HTR-8/SVneo (cell line): ENCODE measurements at places on chromosomes 2 and 18.

GRCh38 chr2:47720036-47720435 is 62.9 kb upstream of the MSH6 start:
- no peak for DNase-seq

DNA sequence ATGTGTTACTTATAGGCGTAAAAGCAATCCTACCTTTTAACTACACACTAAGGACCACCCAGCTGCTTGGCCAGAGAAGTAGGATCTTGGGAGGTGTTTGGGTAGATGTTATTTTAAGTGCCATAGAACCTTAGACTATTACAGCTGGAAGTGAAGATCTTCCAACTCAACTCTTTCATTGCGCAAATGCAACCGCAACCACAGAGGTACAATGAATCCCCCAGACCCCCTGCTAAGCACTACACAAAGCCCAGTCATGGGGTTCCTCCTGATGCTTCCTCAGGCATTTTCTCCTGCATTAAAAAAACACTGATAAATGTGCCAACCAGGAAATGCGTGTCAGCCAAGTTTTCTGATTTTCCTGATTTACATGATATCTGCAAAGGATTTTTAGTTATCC is 246.0 kb downstream of the LRRTM1 start:
- no peak for DNase-seq

GRCh38 chr2:239756790-239757760 is 268.1 kb downstream of the NDUFA10 start:
- DNase-seq: no peak

DNA sequence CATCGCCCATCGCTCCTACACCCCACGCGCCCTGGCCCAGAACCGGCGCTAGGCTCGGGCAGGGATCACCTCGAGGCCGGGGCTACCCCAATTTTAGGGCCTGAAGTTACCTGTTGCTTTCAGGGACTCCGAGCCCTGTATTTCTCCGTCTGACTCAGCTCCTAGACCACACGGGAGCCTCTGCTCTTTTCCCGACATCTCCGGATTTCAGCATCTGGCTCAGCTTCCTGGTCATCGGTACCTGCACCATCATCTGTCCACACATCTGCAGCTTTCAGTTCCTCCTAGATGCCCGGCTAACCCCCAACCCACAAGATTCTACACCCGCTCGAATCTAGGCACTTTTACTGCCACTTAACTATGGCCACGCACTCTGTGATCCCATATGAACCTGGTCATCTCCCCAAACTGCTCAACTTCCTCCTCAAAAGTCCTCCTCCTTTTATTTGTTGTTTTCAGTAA is 12.1 kb upstream of the HMSD start:
- no peak for DNase-seq

- DNase-seq: no peak
Observed at GRCh38 chr2:240390091-240391073, 45.1 kb upstream of the GPC1 start.

- DNase-seq: no peak
Observed at GRCh38 chr2:55761024-55761423, 67.4 kb upstream of the PNPT1 start.

DNA sequence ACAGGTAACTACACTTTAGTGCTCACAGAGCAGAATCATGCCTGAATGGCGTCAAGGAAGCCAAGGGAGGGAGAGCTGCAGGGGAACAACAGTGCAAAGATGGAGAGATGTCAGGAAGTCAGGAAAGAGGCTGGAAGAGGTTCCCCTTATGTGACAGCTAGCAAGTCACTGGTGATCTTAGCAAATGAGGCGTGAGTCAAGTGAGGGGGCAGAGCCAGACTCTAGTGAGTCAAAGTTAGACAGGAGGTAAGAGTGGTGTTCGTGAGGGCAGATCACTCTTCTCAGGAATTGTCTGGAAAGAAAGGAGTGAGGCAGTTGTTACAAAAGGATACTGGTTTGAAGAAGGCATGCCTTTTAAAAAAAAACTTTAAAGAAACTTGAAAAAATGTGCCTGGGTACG is 87.1 kb downstream of the MEP1B start:
- DNase-seq: no peak

DNA sequence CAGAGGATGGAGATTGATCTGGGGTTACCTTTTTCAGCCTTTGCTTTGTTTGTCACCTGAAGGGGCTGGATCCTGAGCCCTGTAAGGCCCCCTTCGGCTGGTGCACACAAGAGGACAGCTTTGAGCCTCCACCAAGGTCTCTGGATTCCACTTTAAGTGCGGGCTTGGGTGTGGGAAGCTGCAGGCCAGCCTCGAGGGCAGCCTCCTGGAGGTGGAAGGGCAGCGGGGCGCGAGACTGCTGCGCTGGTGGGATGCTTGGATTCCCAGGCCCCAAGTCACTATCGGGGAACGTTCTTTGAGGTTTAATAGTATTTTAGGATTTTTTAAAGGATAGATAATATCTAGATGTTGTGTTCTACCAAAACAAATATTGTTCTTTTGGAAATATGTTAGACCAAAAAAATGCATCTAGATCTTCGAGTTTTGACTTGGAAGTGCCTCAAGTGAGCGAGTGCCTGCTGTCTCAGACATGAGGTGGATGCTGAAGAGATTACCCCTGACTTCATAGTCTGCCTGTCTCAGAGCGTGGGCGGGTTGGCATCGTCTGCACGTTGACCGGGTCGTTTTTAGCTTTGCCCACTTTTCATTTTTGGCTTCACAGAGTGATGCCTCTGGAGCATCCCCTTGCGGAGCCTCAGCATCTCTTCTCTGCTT is 113.8 kb downstream of the AGAP1 start:
- no peak for DNase-seq

DNA sequence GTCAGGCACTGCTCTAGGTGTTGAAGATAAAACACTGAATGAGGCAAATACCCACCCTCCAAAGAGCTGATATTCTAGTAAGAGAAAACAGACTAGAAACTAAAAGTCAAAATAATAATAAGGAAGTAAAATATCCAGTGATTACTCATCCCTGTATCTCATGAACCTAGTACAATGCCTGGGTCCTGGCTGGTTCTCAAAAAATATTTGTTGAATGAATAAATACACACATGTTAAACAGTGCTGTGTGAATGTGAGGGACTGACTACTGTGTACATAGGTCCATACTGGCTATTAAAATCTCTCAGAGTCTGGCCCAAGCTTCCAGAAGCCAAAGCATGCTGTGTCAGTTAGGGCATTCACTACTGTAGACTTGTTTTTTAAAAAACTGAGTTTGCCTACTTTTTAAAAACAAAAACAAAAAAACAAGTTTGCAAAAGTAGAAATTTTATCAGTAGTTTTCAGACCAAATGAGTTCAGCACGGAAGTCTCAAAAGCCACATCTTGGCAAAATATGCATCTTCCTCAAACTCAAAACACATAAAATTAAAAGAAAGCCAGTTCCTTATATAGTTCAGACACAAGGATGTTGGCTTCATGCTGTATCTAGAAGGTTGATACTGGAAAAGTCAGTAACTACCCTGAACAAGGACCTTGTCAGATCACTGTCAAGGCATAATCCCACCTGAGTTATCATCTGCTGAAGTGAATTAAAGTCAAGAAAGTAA is 136.2 kb downstream of the THADA start:
- no peak for DNase-seq

GRCh38 chr2:122023059-122023864 is 267.8 kb downstream of the TSN start:
- no peak for DNase-seq

GRCh38 chr2:210224941-210225672 is at the start of gene ACADL:
ACADL (minus strand) TSS chr2:210225447; CDS start chr2:210225263, 184 bp downstream.
- DNase-seq: peak; percentile 15

GRCh38 chr18:66754335-66754734 is 150.4 kb upstream of the CDH19 start:
- no peak for DNase-seq

- no peak for DNase-seq
Observed at GRCh38 chr2:23556929-23557328, 171.9 kb downstream of the KLHL29 start.
